ENCODE measurements at places on chromosomes 16 and 17.

DNA sequence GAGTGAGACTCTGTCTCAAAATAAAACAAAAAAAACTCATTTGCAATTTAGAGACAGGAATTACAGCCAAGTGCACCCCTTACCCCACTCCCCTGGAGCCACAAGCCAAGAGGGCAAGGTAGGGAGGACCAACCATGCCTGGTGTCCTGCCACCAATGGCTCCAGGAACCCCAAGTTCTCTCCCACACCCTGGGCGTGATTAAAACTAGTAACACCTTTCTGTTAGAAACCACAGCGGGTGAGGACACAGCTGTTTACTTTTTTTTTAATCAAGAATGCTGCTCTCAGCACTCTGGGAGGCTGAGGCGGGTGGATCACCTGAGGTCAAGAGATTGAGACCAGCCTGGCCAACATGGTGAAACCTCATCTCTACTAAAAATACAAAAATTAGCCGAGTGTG is 38.1 kb downstream of the ANKRD11 start:
- no peak for DNase-seq
- no peak overlapping the region for H3K4me3 ChIP-seq
- no peaks in the 10 kb centered on the region for H3K27me3 ChIP-seq
- H3K27ac ChIP-seq, result no peak overlapping the region
- no peaks in the 10 kb centered on the region for H3K36me3 ChIP-seq
- H3K4me1 ChIP-seq, result peaks cover 2% of the 10 kb centered on the region

DNA sequence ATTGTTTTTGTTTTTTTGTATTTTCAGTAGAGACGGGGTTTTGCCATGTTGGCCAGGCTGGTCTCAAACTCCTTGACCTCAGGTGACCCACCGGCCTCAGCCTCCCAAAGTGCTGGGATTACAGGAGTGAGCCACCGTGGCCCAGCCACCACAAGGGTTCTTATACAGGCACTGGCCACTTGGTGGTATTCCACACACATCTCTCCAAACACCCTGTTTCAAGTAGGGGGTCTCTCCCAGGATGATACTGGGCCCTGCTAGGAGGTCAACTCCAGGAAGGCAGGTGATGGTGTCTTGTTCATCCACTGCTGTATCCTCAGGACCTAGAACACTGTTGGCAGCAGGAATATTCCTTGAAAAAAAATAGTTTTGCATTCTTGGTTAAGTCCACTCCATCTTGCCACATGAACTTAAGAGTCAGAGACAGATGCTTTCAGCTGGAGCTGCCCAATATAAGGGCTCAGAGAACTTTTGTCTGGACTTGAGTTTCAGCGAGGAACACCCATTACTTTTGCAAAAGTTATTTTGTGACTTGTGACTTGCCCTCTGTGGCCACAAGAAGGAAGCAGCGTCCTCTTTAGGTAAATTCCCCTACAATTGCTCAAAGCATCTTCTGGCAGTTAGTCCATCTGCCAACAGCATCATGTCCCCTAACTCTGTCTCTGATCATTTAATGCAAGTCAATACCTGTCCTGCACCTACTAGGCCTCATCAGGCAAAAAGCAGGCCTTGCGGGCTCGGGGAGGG is 7.4 kb upstream of the EEF2K start:
- no peaks in the 10 kb centered on the region for H3K27me3 ChIP-seq
- DNase-seq, result no peak
- H3K36me3 ChIP-seq, result no peaks in the 10 kb centered on the region
- no peak overlapping the region for H3K27ac ChIP-seq

GRCh38 chr17:17492571-17492970 is 3.6 kb downstream of the RASD1 start:
- peaks cover 47% of the 10 kb centered on the region for H3K4me1 ChIP-seq
- H3K27ac ChIP-seq, result no peak overlapping the region
- H3K36me3 ChIP-seq, result no peaks in the 10 kb centered on the region
- H3K4me3 ChIP-seq, result no peak overlapping the region

- no peak for DNase-seq
- H3K27me3 ChIP-seq, result no peaks in the 10 kb centered on the region
- no peak overlapping the region for H3K27ac ChIP-seq
- H3K4me1 ChIP-seq, result no peaks in the 10 kb centered on the region
- H3K36me3 ChIP-seq, result no peaks in the 10 kb centered on the region
- H3K4me3 ChIP-seq, result no peak overlapping the region
These were observed 31.4 kb upstream of the SCNN1B start for GRCh38 chr16:23270654-23271053.

- no peak overlapping the region for H3K27ac ChIP-seq
- no peak overlapping the region for H3K4me3 ChIP-seq
- no peak for DNase-seq
- H3K4me1 ChIP-seq, result no peaks in the 10 kb centered on the region
These were observed 150.3 kb downstream of the BCAS3 start for GRCh38 chr17:60827943-60828342.

DNA sequence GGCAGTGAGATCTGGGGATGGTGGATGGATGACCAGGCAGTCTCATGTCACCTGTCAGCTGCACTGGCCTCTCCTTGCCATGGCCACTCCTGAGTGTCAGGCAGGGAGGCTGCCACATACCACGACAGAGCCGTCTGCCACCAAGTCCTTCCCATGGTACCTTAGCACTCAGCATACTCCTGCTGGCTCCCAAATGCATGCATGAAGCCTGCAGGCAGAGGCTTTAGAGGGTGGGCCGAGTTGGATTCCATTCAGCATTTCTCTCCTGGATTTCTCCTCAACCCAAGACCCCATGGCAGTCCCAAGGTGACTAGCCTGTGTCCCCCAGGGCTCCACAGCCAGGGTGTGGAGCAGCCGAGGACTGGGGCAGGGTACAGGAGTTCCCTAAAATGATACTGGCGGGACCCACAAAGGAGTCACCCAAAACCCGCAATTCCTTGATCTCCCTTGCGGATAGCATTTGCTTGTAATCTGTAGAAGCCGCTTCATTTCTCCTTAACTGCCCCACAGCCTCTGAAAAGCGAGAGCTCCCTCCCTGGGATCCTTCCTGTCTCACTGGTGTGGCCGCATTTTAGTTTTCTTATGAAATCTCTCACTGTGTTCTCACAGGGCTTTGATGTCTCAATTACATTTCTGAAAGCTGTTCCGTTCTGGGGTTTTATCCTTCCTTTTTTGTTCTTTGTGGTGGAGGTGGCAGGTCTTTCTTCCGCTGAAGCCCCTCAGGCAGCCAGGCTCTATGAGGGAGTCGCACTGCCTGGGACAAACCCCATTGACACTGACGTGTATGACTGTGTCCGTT is 141.4 kb downstream of the SOCS1 start:
- H3K27ac ChIP-seq, result peak overlapping the region; percentile 29
- no peak for DNase-seq
- H3K4me3 ChIP-seq, result no peak overlapping the region

DNA sequence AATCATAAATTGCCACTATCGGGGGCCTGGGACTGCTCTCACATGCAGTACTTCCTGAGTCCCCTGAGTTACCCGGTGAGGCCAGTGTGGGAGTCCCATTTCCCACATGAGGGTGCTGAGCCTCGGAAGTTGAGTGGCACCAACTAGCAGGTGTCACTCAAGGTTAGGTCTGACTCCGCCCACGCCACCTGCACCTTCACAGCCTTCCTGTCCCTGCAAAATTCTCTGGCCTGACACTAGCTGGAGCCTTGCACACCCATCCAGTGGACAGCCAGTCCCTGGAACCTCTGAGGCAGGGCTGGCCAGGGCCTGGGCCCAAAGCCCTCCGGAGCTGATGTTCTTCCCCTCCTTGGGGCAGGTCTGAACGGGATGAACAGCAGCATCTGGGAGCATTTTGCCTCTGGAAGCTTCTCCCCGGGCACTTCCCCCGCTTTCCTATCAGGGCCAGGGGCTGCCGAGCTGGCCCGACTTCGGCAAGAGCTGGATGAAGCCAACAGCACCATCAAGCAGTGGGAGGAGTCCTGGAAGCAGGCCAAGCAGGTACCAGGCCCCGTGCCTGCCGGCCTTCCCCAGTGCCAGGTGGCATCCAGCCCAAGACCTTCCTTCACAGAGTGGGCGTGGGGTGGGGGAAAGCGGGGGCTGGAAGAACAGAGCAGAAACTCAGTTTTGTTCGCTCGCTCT is 21.9 kb downstream of the UNC13D start:
- no peak overlapping the region for H3K4me3 ChIP-seq
- H3K27ac ChIP-seq, result no peak overlapping the region
- DNase-seq, result no peak
- H3K36me3 ChIP-seq, result no peaks in the 10 kb centered on the region
- H3K4me1 ChIP-seq, result peaks cover 4% of the 10 kb centered on the region

- H3K4me3 ChIP-seq, result no peak overlapping the region
- no peak overlapping the region for H3K27ac ChIP-seq
- H3K36me3 ChIP-seq, result no peaks in the 10 kb centered on the region
- no peak for DNase-seq
- H3K4me1 ChIP-seq, result no peaks in the 10 kb centered on the region
- no peaks in the 10 kb centered on the region for H3K27me3 ChIP-seq
These were observed 792.5 kb downstream of the KCNJ18 start for GRCh38 chr17:22484826-22485225.

GRCh38 chr16:53374800-53375199 is 59.5 kb upstream of the RBL2 start:
- H3K4me3 ChIP-seq, result no peak overlapping the region
- H3K27me3 ChIP-seq, result no peaks in the 10 kb centered on the region
- no peak for DNase-seq
- no peaks in the 10 kb centered on the region for H3K4me1 ChIP-seq
- H3K27ac ChIP-seq, result no peak overlapping the region
- no peaks in the 10 kb centered on the region for H3K36me3 ChIP-seq

- H3K4me3 ChIP-seq, result no peak overlapping the region
- H3K27ac ChIP-seq, result no peak overlapping the region
- peaks cover 5% of the 10 kb centered on the region for H3K4me1 ChIP-seq
These were observed 538.7 kb upstream of the HSBP1 start for GRCh38 chr16:83269048-83269447.

GRCh38 chr17:31398381-31399311 is 7.2 kb downstream of the RAB11FIP4 start:
- no peak for DNase-seq
- H3K27me3 ChIP-seq, result peaks cover 9% of the 10 kb centered on the region
- H3K4me3 ChIP-seq, result no peak overlapping the region
- no peaks in the 10 kb centered on the region for H3K4me1 ChIP-seq
- H3K36me3 ChIP-seq, result no peaks in the 10 kb centered on the region

- H3K36me3 ChIP-seq, result no peaks in the 10 kb centered on the region
- no peak overlapping the region for H3K27ac ChIP-seq
- H3K4me1 ChIP-seq, result no peaks in the 10 kb centered on the region
- H3K4me3 ChIP-seq, result no peak overlapping the region
These were observed 4.3 kb upstream of the HOXB2 start for GRCh38 chr17:48549281-48549630.

DNA sequence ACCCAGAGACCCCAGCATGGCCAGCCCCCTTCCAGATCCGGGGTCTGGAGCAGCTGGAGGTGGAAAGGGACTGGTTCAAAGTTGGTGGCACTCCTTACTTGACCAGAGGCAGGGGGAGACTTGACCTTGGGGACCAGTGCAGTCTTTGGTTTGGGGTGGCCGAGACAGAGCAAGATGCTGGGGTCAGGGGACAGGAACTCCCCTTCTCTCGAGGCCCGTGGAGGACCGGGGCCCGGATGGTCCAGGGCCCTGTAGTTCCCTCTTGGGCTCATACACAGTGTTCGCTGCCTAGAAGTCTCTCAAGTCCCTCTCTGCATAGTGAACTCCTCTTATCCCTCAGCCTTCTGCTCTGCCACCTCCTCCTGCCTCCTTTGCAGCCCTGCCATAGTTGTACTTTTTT is 601 bp upstream of the PRSS33 start:
- no peaks in the 10 kb centered on the region for H3K36me3 ChIP-seq
- DNase-seq, result no peak
- peaks cover 8% of the 10 kb centered on the region for H3K27me3 ChIP-seq

- peak; percentile 56 for DNase-seq
- no peak overlapping the region for H3K4me3 ChIP-seq
- H3K27ac ChIP-seq, result peak overlapping the region; percentile 73
- no peaks in the 10 kb centered on the region for H3K27me3 ChIP-seq
- peaks cover 51% of the 10 kb centered on the region for H3K4me1 ChIP-seq
These were observed 339.4 kb downstream of the SEC14L1 start for GRCh38 chr17:77480199-77480508.

DNA sequence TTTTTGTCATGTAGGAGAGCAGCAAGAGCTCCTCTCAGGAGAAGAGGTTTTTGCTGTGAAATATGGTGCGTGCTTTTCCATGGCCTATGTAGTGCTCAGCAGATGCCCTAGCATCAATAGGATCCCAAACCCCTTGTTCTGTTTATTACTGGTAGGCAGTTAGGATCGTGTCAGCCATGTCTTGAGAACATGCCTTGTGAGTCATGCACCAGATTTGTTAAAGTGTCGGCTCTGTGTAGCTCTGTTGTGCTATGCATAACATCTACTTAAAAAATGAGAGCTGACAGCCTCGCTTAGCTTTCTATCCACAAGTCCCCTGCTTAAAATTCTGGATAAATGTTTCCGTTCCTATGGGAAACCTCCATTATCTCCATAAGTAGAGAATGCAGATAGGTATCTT is 4.4 kb upstream of the EIF4A3 start:
- DNase-seq, result no peak
- no peaks in the 10 kb centered on the region for H3K27me3 ChIP-seq
- no peaks in the 10 kb centered on the region for H3K36me3 ChIP-seq
- H3K4me3 ChIP-seq, result no peak overlapping the region
- no peak overlapping the region for H3K27ac ChIP-seq
- peaks cover 5% of the 10 kb centered on the region for H3K4me1 ChIP-seq

DNA sequence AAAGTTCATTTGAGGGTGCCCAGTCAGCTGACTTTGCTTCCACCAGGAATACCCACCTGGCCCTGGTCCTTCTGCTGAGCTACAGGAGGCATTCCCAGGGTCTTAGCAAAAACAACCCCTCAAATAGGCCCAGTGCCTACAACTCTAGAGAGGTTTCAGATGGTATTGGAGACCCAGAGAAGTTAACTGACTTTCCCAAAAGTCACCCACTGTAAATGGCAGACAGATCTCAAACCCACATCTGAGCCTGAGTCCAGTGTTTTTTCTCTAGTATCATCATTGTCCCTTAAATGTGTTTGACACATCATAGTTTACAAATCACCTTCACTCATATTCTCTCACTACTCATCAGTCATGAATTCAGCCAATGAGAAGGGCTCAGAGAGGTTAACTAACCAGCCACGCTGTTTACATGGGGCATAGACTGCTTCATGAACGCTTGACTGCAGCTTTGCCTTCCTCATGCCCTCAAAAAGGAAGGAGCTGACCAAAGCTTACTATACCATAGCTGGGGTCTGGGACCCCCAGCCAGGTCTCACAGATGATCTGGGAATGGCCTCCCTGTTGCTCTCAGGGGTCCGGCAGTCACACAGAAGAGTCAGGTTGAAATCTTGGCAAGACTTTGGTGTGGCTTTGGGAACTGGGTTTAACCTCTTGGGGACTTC is 3.7 kb downstream of the PHOSPHO1 start:
- H3K4me3 ChIP-seq, result no peak overlapping the region
- no peak for DNase-seq
- H3K27ac ChIP-seq, result no peak overlapping the region
- peaks cover 7% of the 10 kb centered on the region for H3K4me1 ChIP-seq

All from neural progenitor cell (in vitro differentiated cells).